Stimulated activated CD4-positive, alpha-beta T cell treated with anti-CD3 and anti-CD28 coated beads, Interleukin-2, amount 100 ng/mL, for 4 hours (primary cell): ENCODE measurements at places on chromosomes 6 and 20.

DNA sequence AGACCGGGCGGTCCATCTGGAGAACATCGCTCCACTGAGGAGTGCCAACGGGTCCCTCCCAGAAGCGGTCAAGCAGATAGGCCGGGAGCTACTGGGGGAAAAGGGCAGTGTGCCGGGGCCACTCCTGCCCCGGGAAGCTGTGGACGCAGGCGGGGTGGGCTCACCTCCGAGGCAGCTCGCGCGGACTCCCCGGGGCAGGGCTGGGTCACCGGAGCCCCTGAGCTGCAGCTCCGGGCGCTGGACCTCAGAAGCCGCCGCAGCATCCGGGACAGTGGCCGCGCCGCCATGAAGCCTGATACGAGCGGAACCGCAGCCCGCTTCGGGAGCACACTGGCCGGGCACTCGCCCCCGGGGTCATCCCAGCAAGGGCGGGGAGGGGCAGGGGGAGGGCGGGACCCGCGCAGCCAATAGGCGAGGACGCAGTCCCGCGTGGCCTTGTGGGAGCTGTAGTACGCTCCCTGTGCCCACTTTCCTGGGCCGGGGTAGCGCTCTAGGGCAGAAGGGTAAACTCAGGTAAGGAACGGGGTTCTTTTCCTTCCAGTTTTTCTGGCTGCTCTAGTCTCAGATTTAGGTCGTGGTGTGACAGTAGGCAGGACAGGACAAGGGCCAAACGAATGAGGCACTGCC, at the start of gene MOCS1:
MOCS1 (minus strand) TSS at position 332 of the 627 bp plus-strand sequence; CDS start at position 287, 45 bp downstream.
- peak; percentile 11 for DNase-seq

DNA sequence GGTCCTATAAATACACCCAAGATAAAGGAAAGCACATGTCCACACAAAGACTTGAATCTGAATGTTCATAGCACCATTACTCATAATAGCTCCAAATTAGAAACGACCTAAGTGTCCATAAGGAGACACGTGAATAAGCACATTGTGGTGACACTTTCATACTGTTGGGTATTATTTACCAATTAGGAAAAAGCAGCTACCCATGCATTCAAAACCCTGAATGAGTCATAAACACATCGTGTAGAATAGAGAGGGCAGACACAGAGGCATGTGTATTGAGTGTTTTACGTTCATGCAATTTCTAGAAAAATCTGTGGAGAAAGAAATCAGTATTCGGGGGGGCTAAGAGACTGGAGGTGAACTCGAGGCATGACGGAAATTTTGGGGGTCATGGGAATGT, 396.7 kb downstream of the THBS2 start:
- DNase-seq = no peak

GRCh38 chr20:61514805-61515505, 262.9 kb downstream of the CDH4 start:
- no peak for DNase-seq

DNA sequence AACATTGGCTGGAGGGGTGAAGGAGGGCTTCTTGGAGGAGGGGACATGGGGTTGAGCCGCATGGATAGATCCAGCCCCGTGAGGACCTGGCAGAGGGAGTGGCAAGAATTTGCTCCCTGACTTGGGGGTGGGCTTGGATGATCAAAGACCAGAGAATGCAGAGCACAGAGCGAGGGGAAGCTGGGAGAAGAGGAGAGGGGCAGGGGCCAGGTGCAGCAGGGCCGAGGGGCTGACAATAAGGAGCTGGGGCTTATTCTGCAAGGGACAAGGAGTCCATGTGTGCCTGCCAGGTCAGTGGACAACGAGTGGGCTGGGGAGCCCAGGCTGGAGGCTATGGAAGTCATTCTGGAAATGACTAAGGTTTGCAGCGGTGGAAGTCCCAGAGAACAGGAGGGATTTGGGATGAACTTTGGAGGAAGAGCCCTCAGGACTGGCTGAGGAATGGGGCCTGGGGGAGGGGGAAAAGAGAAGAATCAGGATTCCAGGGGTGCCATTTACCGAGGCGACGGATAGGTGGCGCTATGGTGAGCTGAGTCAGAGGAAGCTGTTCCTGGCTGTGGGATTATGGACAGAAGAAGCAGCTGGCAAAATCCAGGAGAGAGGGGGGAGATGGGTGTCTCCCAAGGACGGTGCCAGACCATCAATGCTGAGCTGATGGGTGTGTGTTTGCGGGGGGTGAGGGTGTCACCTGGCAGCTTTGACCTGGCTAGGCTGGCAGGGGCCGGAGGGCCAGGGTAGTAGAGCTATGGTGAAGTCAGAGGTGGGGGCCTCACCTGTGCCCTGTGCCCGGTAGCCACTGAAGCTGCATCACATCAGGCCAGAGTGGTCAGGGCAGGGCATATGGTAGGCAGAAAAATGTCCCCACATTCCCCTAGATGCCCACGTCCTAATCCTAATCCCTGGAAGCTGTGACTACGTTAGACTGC, 7.8 kb downstream of the KCNG1 start:
- no peak for DNase-seq

- DNase-seq = no peak
Measured at GRCh38 chr20:18778690-18779392, 34.7 kb upstream of the SCP2D1 start.

DNA sequence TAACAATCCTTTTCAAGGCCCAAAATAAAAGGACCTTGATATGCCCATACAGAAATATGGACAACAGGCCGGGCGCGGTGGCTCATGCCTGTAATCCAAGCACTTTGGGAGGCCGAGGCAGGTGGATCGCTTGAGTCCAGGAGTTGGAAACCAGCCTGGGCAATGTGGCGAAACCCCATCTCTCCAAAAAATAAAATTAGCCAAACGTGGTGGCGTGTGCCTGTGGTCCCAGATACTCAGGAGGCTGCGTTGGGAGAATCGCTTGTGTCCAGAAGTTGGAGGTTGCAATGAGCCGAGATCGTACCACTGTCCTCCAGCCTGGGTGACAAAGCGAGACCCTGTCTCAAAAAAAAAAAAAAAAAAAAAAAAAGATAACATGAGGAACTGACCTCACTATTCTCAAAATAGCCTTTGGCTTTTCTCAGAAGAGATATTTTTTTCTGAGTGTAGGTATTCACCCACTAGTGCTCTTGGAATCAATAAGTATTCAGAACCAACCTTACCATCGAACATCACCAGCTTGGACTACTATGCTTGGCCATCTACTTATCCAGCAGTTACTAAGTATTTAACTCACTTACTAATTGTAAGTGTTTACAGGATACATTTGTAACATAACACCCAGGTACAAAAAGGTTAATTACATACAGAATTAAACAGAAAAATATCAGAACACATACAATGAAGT, 99.2 kb downstream of the OR2B2 start:
- DNase-seq = no peak

DNA sequence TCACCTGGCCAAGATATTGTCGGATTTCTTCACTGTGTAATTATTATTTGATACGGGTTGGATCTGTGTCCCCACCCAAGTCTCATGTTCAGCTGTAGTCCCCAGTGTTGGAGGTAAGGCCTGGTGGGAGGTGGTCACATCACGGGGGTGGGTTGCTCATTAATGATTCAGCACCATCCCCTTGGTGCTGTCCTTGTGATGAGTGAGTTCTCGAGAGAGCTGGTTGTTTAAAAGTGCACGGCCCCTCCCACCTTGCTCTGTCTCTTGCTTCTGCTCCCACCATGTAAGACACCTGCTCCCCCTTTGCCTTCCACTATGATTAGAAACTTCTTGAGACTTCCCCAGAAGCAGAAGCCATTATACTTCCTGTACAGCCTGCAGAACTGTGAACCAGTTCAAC, 173.9 kb upstream of the PMEPA1 start:
- DNase-seq = no peak
